Fibroblast of the aortic adventitia (primary cell): ENCODE measurements at places on chromosomes 11 and 22. TPM values are rescaled to one million over a fixed set of nuclear protein-coding genes. Genes with fewer than 3 reads are reported as not detected.

RTN4RL2 gene
- 0.09 and 0.90 TPM in 2 replicates for total RNA-seq

TSPAN18 gene
- under 0.01 and 0.49 TPM in 2 replicates for total RNA-seq

FGF19 gene
- total RNA-seq, result not detected in 2 replicates

OVOL1 gene
- total RNA-seq, result not detected in 2 replicates
